ENCODE measurements at places on chromosomes 7 and 10. TPM values are rescaled to one million over a fixed set of nuclear protein-coding genes. Genes with fewer than 3 reads are reported as not detected.

Gene PKD2L1
- polyA plus RNA-seq = not detected

Gene PDK4
- polyA plus RNA-seq = 19.2 TPM

Gene MOGAT3
- polyA plus RNA-seq = not detected

Gene PURB
- 35.3 TPM for polyA plus RNA-seq

Gene FOXP2
- 9.3 TPM for polyA plus RNA-seq
